ENCODE measurements at places on chromosomes 2 and 18.
A peak's percentile ranks its signal among the peaks of the same experiment; 100 is the strongest.

DNA sequence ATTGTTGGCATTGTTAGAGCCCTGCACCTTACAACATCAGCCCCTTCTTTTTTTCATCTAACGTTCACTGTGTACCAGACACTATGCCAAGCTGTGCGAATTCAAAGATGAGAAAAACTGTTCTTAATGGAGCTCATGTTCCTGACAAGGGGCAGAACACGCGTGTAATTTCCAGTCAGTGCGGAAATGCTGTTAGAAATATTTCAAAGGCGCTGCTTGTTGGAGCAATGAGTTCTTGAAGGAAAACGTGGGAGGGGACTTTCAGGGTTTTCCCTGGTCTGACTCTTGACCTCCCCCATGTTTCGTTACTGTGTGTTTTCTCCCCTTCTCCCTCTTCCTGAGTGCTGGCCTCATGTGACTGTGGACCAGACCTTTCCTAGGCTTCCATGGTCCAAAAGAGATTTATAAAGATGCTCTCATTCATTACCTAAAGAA is 1.5 kb downstream of the MTHFD2 start:
- peaks cover 3% of the 10 kb centered on the region for H3K36me3 ChIP-seq
- DNase-seq = no peak
- peak overlapping the region; percentile 69 for H3K4me3 ChIP-seq
- H3K27me3 ChIP-seq = no peaks in the 10 kb centered on the region

DNA sequence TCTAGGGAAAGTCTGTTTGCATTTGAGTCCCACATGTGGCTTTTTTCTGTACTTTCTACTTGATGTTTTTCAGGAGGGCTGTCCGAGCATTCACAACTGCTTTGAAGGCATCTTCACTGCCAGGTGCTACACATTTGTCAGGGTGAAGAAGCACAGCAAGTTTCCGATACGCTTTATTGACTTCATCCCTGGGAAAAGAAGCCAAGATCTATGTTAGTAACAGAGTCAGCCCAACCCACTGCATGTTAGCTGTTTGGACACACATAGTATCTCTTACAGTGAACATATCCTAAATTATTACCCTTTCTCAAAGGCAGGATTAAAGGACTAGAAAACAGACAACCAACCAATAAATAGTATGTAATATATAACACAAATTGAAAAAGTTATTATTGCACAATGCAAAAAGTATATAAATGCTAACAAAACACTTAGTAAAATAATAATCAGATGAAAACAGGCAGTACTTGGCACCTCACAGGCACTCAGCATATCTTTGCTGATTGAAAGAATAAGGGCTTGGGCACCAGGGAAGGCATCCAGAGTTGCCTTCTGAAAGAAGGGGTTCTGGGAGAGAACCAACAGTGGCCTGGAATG is 24.1 kb downstream of the DNAJC27 start:
- H3K4me3 ChIP-seq = no peak overlapping the region
- H3K27ac ChIP-seq = no peak overlapping the region
- H3K4me1 ChIP-seq = no peaks in the 10 kb centered on the region
- DNase-seq = no peak
- H3K27me3 ChIP-seq = no peaks in the 10 kb centered on the region
- H3K36me3 ChIP-seq = peaks cover 41% of the 10 kb centered on the region

GRCh38 chr2:166285215-166285614 is 90.5 kb downstream of the SCN9A start:
- peaks cover 44% of the 10 kb centered on the region for H3K36me3 ChIP-seq
- no peak overlapping the region for H3K27ac ChIP-seq
- H3K27me3 ChIP-seq = no peaks in the 10 kb centered on the region

GRCh38 chr18:36338403-36338933 is 41.0 kb downstream of the FHOD3 start:
- no peak for DNase-seq
- no peaks in the 10 kb centered on the region for H3K36me3 ChIP-seq
- no peaks in the 10 kb centered on the region for H3K27me3 ChIP-seq
- no peak overlapping the region for H3K27ac ChIP-seq

- H3K36me3 ChIP-seq = no peaks in the 10 kb centered on the region
- peaks cover 6% of the 10 kb centered on the region for H3K4me1 ChIP-seq
- H3K27me3 ChIP-seq = no peaks in the 10 kb centered on the region
Observed at GRCh38 chr2:72780477-72780876, 45.4 kb downstream of the EXOC6B start.

DNA sequence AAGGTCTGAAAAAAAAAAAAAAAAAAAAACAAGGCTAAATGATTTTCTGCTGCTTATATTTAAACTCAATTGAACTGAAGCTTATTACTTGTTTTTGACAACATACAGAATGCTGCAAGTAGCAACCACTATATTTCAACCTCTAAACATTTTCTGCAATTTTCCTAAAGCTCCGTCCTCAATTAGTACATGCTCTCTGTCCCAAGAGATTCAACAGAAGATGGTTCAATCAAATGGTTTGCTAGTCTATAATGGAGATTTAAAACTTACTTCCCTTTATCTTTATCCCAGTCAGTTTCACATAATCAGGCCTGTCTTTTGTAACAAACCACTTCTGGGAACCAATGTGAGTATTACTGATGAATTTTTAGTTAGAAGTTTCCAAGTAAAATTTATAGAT is 485.1 kb upstream of the CDH7 start:
- H3K4me3 ChIP-seq = no peak overlapping the region
- no peaks in the 10 kb centered on the region for H3K27me3 ChIP-seq
- no peaks in the 10 kb centered on the region for H3K4me1 ChIP-seq
- DNase-seq = no peak
